ENCODE measurements at places on chromosomes 1 and 21.

GRCh38 chr1:21666576-21667320 lies 2.4 kb downstream of the RAP1GAP start:
- DNase-seq: no peak

DNA sequence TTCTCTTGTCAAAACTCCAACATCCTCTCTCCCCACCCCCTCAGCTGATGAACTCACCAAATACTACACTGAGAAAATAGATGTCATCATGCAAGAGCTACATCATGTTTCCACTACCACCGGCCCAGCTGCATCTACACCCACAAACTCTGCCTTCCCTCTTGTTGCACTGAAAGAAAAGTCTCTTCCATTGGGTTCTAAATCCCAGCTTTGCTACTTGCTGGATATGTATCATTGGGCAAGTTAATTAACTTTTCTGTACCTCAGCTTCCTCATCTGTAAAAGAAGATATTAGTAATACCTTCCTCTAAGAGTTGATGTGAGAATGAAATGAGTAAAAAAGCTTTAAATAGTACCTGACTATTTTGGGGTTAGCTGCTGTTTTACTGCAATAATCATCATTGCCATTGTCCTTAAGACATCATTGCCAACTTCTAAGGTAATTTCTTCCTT lies 108.6 kb downstream of the OLFML2B start:
- no peak for DNase-seq

DNA sequence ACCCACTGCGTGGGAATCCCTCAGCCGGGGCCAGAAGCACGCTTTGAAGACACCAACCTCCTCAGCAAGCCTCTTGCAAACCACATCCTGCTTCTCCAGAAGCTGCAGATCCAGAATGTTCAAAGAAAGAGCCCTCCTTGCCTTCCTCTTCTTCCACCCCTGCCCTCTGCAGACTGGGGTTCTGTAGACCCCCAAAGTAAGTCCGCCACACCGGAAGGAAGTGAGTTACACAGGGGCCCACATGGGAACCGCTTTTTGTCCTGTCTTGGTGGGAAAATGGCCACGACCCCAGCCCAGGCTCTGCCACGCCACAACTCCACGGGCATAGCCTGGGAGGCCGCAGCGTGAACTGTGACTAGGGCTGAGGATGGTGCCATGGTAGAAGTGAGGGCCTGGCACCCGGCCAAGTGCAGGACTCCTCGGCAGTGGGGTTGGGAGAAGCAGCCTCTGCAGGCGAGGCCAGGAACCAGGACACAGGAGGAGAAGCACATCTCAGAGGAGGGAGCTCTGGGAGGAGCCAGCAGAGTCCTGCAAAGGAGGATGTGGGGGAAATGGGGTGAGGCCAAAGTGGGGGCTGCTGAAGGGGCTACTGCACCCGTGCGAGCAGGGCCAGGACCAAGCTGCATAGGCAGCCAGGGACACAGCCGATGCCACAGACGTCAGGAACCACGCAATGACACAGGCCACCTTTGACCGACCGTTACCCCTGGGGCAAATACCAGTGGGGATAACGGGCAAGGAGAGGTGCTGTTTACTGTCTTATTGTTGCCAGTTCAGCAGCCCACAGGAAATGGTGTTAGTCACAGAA lies 30.9 kb downstream of the PDE9A start:
- DNase-seq: no peak

DNA sequence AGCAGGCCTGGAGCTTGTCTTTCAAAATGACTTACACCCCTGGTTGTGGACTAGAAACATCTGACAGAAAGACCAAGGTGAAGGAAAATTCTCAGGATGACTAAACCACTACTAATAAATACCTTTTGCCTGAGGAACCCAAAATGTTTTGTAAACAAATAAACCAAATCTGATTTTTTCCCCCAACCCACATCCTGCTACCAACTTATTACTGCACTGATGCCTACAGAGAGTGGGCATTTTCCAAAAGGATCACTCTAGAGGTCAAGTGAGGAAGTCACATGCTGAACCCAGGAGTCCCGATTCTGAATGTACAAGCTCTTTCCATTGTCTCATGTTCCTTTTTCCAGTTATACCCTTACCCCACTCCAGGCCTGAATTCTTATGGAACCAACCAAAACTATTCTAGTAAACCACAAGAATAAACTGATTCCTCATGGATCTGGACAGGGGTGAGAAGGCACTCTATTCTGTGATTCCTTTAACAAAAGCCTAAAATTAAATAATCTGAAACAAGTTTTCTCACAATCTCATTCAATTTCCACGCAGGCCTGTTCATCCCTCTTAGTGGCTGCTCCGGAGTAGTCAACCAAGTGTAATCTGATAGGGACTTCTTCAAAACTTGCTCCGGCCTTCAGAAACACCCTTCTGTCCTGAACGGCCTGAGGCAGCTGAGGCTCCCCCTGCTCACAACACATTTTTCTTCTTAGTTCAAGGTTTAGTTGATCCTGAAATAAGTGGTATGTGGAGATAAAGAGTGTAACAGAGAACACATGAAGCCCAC lies 1.4 kb downstream of the PI4KB start:
- DNase-seq: no peak

GRCh38 chr1:20033420-20033819 lies 36.6 kb upstream of the PLA2G5 start:
- DNase-seq: no peak

DNA sequence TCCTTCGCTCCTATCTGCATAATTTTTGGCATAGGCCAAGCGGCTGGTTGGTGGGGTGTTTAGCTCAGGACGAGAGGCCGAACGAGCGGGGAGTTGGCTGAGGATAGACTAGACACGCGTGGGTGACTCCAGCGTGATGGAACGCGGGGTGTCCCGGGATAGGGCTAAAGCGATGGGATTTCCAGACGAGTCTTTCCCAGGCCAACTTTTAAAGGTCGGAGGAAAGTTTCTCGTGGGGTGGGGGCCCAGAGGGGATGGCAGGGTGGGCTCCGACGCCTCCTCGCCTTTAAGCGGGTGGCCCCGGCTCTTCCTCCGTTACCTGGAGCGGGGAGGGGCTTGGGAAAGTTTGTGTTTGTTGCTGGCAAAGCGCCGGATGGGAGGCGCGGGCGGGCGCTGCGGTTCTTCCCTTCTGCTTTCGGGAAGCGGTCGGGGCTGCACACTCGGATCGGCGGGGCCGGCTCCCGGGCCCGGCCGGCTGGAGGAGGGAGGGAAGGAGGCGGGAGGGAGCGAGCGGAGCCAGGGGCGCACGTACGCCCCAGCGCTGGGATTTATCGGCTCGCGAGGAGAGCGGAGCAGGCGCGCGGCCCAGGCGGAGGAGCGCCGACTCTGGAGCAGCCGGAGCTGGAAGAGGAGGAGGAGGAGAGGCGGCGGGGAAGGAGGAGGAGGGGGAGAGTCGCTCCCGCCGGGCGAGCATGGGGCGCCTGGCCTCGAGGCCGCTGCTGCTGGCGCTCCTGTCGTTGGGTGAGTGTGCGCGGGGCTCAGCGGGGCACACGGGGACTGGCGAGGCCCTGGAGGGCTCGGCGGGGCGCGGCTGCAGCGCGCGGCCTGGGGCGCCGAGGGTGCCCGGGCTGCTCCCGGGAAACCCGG lies at the start of gene PTGFRN:
Gene PTGFRN, plus strand, starts transcription at position 405 of the 867 bp plus-strand sequence. Its CDS starts 288 bp downstream, at position 693.
- DNase-seq: no peak

DNA sequence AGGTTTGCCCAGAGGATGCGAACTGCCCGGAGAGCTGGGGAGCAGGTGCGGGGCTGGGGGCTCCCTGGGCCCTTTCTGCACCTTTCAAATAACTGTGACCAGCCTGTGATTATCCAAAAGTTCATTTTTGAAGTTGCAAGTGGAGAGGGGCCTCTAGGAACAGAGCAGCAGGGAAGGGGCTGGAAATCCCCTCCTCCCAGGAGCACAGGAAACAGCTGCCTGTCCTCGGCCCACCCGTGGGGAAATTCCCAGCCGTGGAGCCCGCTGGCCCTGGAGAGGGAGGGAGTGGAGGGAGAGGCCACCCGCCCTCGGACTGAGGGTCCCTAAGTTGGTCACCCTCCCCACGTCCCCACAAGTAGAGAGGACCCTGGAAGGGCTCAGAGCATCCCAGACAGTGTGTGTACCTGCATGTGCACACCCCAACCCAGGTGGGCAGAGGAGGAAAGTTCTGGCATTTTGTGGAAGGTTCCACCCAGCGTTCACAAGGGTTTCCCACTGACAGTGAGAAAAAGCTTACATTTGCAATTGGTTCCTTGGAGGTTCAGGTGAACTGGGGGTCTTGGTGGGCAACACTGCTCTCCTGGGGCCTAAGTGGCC lies 1.2 kb upstream of the TNFRSF4 start:
- DNase-seq: no peak

GRCh38 chr21:41604583-41605041 lies 96.7 kb upstream of the TMPRSS2 start:
- no peak for DNase-seq

DNA sequence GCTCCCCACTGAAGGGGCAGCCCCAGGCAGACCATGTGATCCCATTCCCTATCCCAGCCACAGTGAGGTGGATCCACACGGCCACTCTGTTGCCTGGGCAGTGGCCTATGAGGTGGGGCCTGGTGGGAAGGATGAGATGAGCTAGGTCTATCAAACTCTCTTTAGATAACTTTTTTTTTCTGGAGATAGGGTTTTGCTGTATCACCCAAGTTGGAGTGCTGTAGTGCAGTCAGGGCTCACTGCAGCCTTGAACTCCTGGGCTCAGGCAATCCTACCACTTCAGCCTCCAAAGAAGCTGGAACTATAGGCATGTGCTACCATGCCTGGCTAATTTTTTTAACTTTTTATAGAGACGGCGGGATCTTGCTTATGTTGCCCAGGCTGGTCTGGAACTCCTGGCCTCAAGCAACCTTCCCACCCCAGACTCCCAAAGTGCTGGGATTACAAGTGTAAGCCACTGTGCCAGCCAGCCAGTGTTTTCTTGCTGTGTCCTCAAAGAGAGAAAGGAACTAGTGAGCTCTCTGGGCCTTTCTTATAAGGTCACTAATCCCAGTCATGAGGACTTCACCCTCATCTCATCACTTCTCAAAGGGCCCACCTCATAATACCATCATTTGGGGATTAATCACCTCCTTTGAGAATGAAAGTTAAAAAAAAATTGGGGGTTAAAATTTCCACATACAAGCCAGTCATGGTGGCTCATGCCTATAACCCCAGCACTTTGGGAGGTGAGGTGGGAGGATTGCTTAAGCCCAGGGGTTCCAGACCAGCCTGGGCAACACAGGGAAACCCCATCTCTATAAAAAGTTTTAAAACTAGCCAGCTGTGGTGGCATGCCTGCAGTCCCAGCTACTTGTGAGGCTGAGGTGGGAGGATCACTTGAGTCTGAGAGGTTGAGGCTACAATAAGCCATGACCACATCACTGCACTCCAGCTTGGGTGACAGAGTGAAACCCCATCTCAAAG lies 36.6 kb downstream of the H3-3A start:
- DNase-seq: no peak

- no peak for DNase-seq
Observed at GRCh38 chr1:54885237-54885679, 1.7 kb downstream of the DHCR24 start.

- no peak for DNase-seq
Observed at GRCh38 chr1:180905927-180906326, 6.8 kb upstream of the KIAA1614 start.

DNA sequence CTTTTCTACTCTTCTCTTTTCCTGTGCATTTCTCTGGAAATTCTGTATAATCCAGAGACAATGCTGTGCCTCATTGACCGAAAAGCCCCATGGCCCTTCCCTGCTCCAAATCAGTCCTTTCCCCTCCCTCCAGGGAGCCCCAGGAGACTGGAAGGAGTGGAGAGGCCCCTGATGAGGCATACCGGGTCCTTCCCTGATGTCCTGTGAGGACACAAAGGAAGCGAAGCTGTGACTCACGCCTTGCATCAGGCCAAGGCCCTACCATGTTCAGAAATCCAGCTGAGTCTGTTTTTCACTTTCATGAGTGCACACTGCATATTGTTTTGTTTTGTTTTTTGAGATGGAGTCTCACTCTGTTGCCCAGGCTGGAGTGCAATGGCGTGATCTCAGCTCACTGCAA lies 38.7 kb upstream of the BECN2 start:
- DNase-seq: peak; percentile 18

- no peak for DNase-seq
Observed at GRCh38 chr1:121546830-121547591, 362.2 kb downstream of the SRGAP2C start.

Data from SIG-M5 (cell line).